ENCODE measurements at places on chromosomes 5 and 9.
A peak's percentile ranks its signal among the peaks of the same experiment; 100 is the strongest.

- DNase-seq, result no peak
These were observed 21.1 kb upstream of the NOTCH1 start for GRCh38 chr9:136566901-136567300.

- DNase-seq, result no peak
These were observed 2.5 kb upstream of the HNRNPAB start for GRCh38 chr5:178201927-178202235.

DNA sequence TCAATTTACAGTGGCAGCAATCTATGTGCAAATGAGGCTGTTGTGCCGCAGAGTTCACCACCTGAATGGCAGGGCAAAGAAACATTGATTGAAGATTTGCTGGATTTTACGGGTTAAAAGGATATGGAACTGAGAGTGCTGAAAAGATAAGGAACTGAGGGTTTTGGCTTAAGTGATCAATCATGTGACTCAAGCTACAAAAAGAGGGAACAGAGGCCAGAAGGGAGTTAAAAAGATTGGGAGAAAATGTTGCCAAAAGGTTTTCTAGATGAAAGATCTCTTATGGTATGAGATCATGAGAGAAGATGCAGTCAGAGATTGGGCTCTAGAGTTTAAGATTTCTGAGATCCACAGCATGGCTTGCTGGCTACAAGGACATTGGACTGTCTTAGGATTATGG is 7.9 kb upstream of the RIMOC1 start:
- no peak for DNase-seq

- DNase-seq, result no peak
These were observed 363.2 kb downstream of the GLIS3 start for GRCh38 chr9:3936520-3937235.

- DNase-seq, result no peak
These were observed 610 bp downstream of the GFRA3 start for GRCh38 chr5:138273834-138274188.

DNA sequence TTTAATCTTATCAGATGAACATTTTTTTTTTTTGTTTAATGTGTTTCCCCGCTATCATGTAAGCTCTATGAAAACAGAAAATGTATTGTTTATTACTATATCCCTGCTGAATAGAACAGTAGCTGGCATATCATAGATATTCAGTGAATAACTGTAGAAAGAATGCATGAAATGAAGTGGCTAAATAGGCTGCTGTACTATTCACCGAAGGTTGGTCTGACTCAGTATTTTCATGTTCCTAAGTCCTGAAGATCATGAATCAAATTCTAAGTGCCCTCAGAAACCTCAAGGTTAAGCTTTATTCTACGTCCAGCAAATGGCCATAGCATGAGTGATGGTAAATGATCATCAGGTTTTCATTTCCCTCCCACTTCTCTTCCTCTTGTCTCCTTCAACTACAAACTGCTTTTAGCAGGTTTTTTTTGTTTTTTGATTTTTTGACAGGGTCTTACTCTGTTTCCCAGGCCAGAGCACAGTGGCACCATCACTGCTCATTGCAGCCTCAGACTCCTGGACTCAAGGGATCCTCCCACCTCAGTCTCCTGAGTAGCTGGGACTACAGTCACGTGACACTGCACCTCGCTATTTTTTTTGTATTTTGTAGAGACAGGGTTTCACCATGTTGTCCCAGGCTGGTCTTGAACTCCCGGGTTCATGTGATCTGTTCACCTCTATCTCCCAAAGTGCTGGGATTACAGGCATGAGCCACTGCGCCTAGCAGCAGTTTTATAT is 19.1 kb upstream of the ZFAND5 start:
- DNase-seq, result no peak

DNA sequence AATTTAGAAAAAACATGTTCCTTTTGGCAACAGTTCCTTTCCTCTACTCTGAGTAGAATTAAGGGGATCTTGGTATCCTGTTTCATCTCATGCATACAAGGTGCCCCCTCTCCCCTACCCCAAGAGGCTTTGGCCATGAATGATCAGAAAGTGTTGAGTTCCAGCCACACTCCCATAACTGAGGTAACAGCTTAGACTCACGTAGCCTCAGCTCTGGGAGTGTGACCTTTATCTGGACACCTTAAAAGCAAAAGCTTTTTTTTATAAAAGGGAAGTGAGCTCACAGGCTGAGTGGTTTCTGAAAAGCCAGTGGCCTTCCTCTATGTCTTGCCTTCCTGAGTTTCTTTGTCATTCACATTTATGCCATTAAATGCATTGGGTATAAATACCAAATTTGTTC is 900 bp upstream of the HAVCR2 start:
- DNase-seq, result peak; percentile 9

- DNase-seq, result no peak
These were observed 2.5 kb downstream of the KCNT1 start for GRCh38 chr9:135704483-135704882.

GRCh38 chr5:61811052-61811451 is 479.0 kb downstream of the ZSWIM6 start:
- DNase-seq, result no peak

- DNase-seq, result no peak
These were observed 130.9 kb upstream of the ADAMTS16 start for GRCh38 chr5:5009240-5009639.

DNA sequence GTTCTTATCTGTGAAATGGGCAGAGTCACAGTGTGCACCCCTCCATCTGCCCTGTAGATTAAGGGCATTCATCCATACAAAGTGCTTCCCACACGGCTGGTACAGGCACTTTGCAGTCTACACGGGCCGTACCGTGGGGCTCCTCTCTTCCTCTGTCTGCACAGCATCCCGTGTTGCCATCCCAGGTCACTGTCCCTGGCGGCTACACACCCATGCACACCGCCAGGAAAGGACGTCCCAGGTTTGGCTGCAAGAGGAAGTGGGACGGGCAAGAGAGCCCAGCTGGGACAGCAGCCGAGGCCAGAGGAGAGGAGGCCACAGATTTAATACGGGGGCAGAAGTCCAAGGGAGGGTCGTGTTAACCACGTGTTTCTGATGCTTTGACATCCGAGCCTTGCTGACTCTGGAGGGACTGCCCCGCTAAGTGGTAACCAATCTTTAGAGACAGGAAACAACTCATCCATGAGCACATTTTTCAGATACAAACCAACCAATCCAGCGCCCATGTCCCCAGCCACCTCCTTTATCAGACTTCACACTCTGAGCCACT is 120.0 kb downstream of the ZNF354C start:
- no peak for DNase-seq

- no peak for DNase-seq
These were observed 39.3 kb upstream of the ADRA1B start for GRCh38 chr5:159877016-159877415.

Measured in activated CD4-positive, alpha-beta T cell treated with anti-CD3 and anti-CD28 coated beads for 4 hours (primary cell).